Activated CD4-positive, alpha-beta memory T cell treated with anti-CD3 and anti-CD28 coated beads for 36 hours (primary cell): ENCODE measurements at places on chromosomes 6 and 20. TPM values are rescaled to one million over a fixed set of nuclear protein-coding genes. Genes with fewer than 3 reads are reported as not detected.

The OR2B6 gene
- not detected for total RNA-seq

The HLA-DPA1 gene
- total RNA-seq, result 19.3 TPM

The RAB5IF gene
- total RNA-seq, result 114 TPM

The SLC22A3 gene
- total RNA-seq, result not detected

GRCh38 chr6:9461188-9461587, 953.7 kb downstream of the TFAP2A start:
- DNase-seq, result no peak

DNA sequence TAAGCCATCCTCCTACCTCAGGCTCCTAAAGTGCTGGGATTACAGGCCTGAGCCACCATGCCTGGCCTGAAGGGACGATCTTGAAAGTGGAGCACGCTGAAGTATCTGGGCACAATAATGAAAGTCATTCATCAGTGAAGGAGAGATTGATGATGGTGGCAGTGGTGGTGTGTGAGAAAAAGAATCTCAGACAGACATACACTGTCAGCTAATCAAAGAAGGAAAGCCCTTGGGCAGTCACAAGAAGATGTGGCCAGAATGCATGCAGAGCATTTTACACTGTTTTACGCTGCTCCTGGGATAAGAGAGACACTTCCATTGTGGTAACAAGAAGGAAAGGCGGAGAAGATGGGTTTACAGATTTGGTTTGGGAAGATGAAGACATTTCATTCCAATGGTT, 20.4 kb upstream of the BMP6 start:
- DNase-seq, result no peak

GRCh38 chr6:79077715-79078074, 359 bp downstream of the PHIP start:
- peak; percentile 62 for DNase-seq

- no peak for DNase-seq
Measured at GRCh38 chr6:136600818-136601217, 50.6 kb upstream of the MAP7 start.

DNA sequence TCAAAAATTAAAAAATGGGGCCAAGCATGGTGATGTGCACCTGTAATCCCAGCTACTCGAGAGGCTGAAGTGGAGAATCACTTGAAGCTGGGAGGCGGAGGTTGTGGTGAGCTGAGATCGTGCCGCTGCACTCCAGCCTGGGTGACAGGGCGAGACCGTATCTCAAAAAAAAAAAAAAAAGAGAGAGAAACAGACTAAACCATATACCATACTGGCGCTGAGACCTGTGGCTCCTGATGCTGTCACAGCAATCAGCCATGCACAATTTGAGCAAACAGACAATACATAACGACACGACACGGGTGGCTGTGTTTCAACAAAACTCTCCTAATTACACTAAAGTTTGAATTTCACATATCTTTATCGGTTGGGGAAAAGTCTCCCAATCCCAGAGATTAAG, 14.9 kb upstream of the CBFA2T2 start:
- DNase-seq, result no peak

- DNase-seq, result no peak
Measured at GRCh38 chr6:157813750-157814455, 9.1 kb upstream of the SNX9 start.

DNA sequence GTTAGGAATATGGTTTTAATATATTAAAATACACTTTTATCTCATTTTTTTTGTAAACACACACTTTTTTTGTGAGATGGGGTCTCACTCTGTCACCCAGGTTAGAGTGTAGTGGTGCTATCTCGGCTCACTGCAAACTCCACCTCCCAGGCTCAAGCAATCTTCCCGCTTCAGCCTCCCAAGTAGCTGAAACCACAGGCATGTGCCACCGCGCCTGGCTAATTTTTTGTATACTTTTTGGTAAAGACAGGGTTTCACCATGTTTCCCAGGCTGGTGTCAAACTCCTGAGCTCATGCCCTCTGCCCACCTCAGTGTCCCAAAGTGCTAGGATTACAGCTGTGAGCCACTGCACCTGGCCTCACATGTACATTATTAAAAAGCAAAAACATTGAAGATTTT, 10.8 kb downstream of the IPCEF1 start:
- DNase-seq, result no peak

DNA sequence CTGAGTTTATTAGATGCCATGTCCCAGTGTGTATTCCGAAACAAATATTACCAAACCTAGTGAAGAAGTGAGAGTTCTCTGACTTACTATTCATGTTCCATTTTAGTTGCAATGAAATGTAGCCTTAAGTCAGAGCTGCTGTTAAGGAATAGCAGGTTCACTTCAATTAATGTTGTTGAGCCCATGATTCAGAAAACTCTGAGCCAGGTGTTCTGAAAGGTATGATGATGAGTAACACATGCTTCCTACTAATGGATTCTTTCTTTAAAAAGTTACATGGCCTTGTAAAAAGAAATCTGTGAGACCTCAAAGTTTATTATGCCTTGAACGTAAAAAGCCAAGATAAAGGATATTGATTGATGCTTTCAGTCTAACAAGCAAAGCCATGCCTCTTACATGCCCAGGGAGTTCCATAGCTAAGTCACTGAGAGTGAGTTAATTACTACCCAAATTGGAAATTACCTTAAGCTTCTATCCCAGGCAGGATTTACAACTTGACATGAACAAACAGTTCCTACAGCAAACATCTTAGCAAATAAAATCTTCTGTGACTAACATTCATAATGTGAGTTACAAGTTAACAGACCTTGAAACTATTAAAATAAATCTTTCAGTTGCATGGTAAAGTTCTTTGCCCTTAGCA, 122.9 kb downstream of the AKAP7 start:
- DNase-seq, result no peak
